ENCODE measurements at places on chromosomes 3 and 15.

DNA sequence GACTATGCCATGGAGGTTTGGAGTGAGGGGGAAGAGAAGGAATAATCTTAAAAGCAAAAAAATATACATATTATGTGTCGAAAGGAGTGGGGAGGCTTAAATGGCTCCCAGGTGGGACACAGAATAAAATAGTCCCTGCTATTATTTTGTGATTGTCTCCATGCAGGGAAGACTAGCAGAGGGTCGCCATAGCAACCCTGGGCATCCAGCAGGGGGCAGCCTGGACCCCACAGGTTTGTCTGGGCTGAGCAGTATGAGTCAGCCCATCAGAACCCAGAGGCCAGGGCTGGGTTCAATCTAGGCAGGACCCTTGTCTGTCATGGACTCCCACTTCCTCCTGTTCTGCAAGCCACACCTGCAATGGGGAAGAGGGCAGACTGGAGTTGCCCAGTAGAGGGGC is 17.6 kb upstream of the LINGO1 start:
- DNase-seq: peak; percentile 44

DNA sequence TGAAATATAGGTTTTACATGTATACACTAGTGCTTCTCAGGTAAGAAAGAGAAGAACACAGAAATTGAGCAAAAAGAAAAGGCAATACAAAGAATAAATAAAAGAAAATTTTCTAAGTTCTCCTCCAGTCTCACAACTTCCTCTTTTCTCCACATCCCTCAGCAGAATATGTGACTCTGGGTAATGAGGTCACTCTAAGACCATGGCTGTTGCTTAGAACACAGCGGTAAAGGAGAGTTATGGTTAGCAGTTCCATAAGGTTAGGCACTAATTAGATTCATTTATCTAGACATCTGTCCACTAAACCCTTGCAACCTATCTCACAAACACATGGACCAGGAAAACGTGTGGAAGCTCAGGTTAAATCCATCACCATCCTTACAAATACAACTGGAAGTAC is 47.9 kb downstream of the IGSF11 start:
- no peak for DNase-seq

- no peak for DNase-seq
These were observed 211.7 kb upstream of the UBE2E1 start for GRCh38 chr3:23594066-23594465.

GRCh38 chr15:70257573-70258248 is 160.0 kb upstream of the TLE3 start:
- no peak for DNase-seq

DNA sequence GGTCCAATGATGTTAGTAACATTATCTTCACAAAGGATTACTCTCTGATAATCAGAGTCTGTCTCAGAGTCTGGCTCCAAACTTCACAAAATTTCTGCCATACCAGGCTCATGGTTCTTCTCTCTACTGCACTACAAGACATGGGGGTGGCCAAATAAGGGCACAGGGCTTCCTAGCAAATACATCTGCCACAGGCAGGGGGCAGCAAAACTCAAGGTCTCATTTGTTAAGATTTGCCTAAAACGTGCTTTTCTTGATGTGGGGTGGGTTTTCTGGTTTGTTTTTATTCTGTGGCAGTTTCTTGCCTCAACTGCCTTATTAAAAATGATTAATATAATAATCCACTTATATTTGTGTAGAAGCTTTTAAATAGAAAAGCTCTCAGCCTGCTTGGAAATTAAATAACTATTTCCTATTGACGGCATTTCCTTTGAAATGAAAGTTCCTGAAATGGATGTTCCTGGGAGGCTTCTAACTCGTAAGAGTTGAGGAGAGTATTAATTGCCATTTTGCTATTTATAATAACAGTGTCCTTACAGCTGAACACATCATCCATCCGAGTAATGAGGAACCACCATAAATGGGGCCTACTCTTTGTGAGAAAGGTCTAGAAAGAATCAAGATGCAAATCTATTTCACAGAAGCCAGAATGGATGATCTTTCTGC is 53.8 kb downstream of the SST start:
- peak; percentile 68 for DNase-seq

- DNase-seq: peak; percentile 63
These were observed 4.1 kb downstream of the CCNDBP1 start for GRCh38 chr15:43189296-43189695.

DNA sequence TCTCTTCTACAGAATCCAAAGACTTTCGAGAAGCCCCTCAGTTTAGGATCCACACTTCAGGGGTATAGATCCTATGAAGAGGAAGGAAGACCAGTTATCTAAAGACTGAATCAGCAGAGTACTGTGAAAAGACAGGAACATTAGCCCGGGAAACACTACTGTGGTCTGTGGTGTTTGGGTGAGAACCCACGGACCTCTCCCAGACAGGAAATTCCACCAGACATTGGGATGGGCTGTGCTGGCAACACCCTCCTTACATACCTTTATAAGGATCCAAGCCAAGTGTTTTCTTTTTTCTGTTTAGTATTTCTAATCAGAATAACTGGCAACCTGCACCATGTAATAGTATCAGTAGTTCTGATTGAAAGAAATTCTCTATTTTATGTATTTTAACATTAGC is 14.1 kb downstream of the TMEM207 start:
- DNase-seq: no peak

DNA sequence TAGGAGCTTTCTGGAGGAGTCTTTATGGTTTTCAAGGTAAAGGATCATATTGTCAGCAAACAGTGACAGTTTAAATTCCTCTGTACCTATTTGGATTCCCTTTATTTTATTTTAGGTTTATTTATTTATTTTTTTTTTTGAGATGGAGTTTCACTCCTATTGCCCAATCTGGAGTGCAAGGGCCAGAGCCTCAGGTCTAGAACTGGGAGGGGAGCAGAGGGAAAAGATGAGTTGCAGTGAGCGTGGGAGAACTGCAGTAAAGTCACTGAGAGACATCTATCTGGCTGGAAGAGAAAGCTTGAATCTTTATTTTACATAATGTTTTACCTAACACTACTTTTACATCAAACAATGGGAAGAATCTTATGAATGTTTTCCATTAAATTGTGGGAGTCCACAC is 49.5 kb upstream of the GK5 start:
- DNase-seq: no peak
